MG63 (cell line): ENCODE measurements at places on chromosomes 11 and 22.

GRCh38 chr11:18730020-18730419 is 4.0 kb upstream of the IGSF22 start:
- no peak for DNase-seq

DNA sequence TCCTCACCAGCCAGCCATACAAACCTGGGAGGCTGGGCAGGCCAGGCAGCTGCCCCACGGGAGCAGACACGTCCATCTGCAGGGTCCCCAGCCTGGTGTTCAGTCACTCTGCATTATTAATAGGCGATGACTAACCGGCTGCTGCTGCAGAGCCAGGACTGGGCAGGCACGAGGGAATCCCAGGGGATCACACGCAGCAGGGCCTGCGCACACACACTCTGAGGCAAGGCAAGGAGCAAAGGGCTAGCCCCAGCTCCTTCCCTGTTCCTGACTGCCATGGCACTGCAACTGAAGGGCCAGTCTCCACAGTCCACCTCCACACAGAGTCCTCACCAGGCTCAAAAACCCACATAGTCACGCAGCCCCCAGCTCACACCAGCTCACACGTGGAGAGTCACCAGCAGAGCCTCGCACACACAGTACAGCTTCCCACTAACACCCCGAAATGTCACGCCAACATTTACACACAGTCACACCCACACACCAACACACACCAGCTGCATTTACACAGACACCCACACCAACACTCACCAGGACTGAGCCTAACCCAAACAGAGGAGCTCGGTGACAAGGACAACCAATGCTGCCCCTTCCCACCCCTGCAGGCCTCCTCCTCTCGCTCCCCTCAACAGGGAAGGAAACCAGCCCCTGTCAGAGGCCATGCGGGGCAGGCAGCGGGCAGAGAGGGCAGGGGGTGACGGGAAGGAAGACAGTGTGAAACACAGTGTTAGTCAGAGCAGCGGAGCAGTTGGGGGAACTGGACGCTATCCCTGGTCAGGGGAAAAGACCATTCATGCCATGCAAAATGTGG is 47.3 kb downstream of the NRXN2 start:
- DNase-seq: peak; percentile 89

- DNase-seq: no peak
Measured at GRCh38 chr11:862081-862661, 19.5 kb downstream of the TSPAN4 start.

- no peak for DNase-seq
Measured at GRCh38 chr22:21719024-21719423, 16.6 kb downstream of the YPEL1 start.

DNA sequence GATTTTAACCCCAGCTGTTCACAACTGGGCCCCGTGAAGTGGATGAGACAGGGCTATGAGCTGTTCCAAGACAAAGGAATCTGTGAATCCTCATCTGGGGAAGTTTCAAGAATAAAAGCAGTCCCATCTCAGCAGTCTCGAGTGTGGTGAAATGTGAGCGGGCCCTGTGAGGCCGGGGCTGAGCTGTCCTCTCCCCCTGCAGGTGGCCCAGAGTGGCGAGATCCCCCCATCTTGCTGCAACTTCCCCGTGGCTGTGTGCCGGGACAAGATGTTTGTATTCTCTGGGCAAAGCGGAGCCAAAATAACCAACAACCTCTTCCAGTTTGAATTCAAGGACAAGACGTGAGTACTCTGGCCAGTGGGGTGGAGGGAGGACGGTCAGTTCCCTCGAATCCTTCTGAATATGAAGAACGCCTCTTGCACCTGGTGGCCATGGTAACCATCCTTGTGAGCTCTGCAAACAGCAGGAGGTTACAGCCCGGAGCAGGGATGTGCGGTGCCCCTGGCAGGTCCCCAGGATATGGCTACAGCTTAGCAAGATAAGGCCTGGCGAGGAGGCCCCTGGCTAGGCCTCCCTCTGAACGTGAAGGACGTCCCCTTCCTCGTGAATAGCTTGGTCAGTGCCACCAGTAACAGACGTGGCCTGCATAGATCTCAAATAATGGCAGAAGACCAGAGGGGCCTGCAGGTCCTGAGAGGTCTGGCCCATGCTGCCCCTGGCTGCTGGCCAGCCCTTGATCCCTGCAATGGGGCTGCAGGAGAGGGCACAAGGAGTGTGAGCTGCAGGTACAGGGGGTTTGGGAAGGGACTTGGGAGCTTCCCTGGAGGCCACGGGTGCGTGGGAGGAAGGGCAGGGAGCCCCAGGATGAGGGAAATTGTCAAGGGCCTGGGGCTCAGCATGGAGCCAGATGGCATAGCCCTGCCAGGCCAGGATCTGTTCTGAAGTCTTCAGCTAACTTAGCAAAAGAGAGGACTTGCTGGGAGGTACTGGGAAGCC is 8.4 kb downstream of the LZTR1 start:
- DNase-seq: no peak

DNA sequence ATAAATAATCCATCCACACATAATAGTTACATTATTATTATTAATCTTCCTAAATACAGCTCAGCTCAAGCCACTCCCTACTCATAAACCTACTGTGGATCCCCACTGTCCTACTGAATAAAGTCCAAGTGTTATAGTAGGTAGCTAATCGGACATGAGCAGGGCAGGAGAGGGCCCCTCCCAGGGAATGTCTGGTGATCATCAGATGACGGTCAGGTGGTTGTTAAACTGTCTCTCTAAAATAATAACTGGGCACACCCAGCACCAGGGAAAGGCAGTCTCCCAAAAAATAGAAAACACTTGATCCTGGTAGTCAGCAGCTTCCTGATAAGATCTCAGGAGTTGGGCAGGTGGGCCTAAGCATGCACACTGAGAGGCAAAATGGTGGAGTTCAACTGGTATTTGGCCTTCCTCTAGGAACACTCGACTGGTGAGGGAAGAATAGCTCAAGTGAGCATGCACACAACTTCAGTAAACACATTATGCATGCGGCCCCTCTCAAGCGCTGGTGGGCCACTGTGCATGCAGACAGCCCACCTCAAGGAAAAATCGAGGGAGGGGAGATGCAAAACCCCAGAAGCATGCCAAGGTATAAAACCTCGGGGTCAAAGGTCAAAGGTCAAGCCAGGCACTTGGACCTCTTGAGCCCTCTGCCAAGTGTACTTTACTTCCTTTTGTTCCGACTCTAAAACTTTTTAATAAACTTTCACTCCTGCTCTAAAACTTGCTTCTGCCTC is 65.0 kb downstream of the LRRC32 start:
- DNase-seq: no peak

- no peak for DNase-seq
Measured at GRCh38 chr11:74681686-74682651, 49.3 kb downstream of the CHRDL2 start.

DNA sequence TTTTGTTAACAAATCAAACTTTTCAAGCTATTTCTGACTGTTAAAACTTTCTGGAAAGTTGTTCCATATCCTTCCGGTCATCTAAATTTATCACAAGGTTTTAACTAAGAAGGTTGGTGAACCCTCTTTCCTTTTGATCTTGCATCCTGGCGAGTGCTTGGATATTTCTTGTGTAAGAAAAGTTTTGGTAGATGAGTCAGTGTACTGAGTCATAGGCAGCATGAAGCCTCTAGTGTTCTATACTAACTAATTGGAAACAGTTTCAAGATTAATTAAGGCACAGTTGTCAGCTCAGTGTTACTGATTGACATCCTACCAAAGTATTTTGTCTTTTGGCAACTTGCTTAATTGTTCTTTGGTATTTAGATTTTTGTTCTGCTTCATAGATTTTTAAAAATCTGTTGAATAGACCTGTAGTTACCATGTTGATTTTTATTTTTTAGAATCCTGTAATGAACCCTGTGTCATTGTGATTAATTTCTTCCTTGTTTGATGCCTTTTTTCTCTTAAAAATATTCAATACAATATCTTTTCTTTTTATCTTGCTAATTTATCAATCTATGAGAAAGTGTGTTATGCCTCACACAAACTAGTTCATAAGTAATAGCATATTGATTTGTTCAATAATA is 38.0 kb downstream of the METTL15 start:
- DNase-seq: peak; percentile 26

GRCh38 chr11:78289552-78290292 is 101.0 kb downstream of the USP35 start:
- DNase-seq: no peak

DNA sequence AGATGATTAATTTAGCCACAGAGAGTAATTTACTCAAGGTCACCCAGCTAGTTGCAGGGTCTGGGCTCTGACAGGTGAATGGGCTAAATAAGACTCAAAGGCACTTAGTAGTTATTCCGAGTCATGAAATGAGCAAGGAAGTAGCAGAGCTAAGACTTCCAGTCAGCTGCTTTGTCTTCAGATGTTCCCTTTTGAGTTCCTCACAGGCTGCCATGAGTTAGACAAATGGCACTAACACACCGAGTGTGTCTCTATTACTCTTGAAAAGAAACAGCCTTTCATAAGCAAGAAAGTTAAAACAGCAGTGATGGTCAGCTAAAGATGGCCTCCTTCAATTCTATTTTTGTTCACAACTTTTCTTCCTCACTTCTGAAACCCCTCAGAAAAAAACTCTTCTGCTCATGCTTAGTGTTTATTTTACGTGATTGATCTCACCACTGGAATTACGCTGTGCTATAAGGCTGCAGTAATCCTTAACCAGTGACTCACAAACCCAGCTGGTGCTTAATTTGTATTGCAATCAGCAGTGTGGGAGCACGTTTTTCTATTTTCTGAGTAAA is 389.1 kb downstream of the AASDHPPT start:
- DNase-seq: peak; percentile 11

GRCh38 chr11:70063555-70063954 is 14.6 kb upstream of the ANO1 start:
- no peak for DNase-seq

DNA sequence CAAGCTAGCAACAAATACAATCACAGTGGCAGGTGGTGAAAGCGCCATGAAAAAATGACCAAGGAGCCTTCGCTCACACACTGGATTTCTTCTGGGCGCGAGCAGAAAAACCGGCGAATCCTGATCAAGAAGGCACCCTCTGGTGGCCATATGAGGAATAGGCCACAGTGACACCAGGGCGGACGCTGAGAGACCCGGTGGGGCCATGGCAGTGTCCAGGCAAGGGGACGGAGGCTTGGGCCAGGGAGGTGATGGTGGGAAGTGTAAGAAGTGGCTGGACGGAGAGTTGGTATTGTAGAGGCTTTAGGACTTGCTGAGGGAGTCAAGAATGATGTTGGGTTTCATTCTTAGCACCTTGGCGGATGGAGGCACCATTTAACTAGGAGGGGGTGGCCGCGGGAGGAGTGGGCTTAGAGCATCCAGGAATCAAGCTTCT is 16.9 kb upstream of the RAC2 start:
- DNase-seq: peak; percentile 39

GRCh38 chr11:46649180-46649738 is 31.9 kb downstream of the ATG13 start:
- DNase-seq: peak; percentile 38

- DNase-seq: no peak
Measured at GRCh38 chr22:40759294-40759840, 59.8 kb downstream of the SLC25A17 start.

GRCh38 chr11:78710417-78710816 is 135.8 kb upstream of the NARS2 start:
- no peak for DNase-seq

- no peak for DNase-seq
Measured at GRCh38 chr22:30214703-30215407, 31.7 kb downstream of the LIF start.

DNA sequence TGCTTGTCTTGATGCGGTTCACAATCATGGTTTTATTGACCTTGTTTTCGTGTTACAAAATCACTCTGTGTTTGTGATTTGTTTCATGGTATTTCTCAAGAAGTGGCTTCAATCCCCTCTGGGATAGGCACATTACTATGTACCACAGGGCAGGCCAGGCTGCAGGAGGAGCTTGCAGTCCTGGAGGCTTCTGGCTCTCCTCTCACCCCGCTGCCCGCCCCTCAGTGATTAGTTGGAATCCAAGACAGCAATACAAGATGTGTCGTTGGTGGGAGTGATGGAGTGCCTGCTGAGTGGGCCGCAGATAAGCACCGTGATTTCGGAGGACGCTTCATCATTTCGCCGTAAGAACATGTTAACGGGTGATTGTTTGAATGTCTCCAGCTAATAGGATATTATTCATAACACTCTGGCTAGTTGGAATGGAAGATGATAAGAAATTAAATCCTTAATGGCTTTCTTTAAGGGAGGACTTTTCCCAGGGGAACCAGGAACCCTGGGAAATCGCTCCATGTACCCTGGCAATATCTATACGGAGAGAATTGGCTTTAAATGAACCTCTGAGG is 384.4 kb downstream of the MIAT start:
- DNase-seq: no peak

DNA sequence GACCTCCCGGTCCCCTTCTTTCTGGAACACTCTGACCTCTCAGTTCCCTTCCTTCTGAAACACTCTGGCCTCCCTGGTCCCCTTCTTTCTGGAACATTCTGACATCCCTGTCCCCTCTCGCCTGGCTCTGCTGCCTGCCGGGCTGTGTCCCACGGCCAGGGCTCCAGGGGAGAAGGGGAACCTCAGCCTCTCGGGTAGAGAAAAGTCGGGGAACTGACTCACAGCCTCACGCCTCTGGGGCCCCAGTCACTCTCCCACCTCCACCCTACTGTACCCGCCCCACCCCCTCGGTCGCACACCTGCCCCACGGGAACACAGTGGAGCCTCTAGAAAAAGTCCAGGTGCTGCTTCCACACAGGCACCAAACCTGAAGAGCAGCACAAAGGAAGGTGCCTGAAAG is 93.3 kb downstream of the BRD1 start:
- DNase-seq: no peak

DNA sequence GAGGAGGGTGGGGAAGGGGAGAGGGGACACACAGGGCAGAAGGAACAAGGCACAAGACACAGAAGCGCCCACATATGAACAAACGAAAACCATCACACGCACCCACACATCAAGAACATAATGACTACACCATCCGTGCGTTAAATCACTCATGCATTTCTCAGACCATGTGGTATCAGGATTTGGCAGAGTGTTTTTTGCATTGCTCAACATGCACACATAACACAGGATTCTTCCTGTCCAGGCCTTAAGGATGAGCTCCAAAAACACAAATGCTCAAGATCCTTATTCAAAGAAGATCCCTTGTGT is 309.5 kb downstream of the CADM1 start:
- DNase-seq: no peak

- DNase-seq: no peak
Measured at GRCh38 chr22:50162391-50162956, 8.1 kb upstream of the PANX2 start.

DNA sequence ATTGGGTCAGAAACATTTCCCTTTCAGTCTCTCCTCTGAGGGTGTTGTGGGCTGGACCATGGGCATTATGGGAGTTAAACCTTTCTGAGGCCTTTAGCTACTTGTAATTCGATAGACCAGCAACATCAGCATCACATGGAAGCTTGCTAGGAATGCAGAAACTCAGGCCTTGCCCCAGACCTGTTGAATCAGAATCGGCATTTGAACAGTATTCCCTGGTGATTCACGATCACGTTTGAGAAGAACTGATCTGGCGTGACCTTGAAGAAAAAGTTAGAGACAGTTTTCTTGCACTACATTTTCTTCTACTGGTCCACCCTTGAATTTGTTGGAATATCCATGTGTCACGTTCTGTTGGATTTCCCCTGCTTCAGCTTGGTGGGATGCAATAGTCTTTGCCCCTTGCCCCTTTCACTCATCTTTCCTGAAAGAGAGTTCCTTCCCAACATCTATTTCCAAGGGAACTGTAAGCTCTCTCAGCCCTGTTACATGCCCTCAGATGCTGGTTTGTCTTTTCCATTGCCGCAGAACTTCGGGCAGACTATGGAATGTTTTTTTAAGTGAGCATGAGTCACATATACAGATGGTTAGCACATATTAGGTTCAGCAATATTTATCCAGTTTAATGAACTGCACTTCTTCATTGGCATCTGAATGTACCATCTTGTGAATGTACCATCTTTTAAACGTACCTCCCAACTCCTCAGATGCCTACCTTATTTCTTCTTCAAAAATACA is 23.9 kb downstream of the EHF start:
- DNase-seq: no peak
